ENCODE measurements at places on chromosomes 7 and 10.

- no peak for DNase-seq
Observed at GRCh38 chr7:90668992-90669391, 72.9 kb downstream of the CDK14 start.

DNA sequence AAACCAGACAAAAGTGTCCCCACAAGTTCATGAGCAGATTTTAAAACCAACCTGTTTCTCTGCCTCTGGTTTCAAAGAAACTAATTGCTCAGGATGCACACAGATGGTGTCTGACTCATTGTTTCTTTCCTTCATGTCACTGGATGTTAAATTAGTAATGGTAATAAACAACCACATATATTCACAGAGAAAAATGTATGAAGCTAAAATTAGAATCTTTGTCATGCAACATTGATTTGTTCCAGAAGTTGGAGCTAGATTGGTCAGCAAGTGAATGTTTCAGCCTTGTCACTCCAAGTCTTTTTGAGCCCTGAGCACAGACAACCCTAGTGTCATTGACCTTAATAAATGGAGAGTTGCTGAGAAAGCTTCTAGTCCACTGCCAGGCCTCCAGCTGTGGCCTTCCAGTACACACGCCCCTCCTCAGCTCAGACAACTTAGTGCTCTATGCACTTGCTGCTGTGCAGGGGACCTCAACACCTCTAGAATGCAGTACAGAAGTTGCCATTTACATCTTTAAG, 175.9 kb downstream of the CCDC71L start:
- no peak for DNase-seq

DNA sequence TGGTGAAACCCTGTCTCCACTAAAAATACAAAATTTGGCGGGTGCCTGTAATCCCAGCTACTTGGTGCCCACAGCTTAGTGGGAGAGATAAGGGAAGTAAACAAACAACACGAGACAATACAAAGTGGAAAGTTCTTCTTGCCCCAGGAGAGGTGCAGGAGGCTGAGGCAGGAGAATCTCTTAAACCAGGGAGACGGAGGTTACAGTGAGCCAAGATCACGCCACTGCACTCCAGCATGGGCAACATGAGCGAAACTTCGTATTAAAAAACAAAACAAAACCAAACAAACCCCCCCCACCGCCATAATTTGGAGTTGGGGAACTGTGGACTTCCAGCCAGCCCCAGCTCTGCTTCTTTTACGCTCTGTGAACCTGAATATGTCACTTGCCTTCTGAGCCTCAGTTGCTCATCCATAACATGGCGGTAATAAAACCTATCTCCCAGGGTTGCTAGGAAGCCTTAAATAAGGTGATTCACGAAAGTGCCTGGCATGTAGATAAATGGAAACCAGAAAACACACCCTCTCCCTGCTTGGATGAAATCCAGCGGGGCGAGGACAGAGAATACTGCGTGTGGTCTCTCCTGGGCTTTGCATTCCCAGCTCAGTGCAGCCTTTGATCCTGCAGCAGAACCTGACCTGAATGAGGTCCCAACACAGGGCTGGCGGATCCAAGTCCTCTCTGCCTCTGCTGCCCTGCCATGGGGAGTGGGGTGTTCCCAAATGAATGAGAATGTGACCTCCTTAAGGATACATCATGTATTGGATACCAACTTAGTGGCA, 10.2 kb downstream of the MLXIPL start:
- no peak for DNase-seq

DNA sequence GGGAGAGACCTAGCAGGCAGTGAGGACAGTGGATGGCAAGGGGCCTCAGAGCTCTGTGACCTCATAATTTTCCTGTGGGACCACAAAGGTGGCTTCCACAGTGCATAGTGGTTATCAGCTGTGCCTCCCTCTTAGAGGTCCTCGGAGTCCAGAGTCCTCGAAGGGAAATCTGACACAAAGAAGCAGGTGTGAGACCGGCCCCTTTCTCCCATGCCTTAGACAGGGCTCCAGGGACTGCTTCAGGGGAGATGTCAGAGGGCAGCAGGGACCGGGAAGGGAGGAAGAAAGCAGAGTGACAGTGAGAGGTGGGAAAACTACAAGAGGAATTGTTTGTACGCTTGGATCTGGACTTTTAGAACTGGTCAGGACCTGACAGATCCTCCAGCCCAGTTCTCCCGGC, 66.3 kb downstream of the BAMBI start:
- no peak for DNase-seq

DNA sequence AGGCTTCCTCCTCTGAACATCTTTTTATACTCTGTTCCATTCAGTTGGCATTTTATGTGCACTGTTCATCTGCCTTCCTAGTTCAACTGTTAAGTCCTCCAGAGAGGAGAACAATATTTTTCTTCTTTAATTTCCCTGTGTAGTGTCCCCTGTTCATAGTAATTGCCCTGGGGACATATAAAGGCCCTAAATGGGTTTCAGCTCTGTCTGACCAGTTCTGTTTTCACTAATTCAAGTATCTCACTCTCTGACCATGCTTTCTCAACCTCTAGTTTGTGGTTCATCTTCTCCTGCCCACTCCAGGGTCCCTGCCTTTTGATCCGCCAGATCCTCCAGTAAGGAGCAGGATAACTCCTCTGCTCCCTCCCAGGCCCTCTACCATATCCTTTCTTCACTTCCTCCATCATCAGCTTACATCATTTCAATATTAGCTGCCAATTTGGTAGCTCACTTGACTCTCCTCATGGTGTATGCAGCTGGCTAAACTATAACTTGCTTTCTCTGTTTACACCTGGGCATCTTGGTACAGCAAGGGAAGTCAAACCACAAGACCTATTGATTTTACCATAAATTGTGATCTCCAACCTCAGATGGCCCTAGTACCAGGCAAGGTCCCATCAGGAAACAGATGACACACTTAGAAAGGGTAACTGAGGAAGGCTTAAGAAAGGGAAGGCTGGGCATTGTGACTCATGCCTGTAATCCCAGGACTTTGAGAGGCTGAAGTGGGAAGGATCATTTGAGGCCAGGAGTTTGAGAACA, 17.7 kb upstream of the C10orf67 start:
- DNase-seq, result no peak

DNA sequence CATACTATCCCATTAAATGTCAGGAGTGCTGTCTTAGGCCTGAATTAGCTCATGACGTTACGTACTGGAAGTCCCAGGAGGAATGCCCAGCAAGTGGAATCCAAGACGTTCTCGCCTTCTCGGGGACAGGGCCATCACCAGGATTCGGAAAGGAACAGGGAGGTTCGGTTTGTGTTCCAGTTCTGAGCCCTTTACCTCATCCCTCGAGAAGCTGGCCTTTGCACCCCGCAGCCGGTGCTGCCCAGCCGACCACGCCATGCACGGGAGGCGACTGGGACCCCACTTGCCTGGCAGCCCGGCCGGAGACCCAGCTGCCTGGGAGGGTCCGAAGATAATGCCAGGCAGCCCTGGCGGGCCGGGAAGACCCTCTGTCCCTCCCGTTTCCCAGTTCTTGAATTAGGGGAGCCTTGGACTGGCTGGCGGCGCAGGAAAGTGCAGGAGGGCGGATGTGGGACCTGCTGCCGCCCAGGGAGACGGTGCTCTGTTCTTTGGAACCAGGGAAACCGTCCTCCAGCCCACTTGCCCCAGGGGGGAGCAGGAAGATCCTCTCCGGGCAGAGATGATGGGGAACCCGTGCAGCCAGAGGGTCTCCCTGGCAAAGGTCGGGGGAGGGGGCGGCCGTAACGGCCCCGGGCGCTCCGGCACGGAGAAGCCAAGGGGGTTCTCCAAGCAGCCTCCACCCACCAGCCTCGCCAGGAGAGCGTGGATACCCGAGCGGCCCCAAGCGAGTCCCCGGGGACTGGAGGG, 671 bp upstream of the CHST3 start:
- DNase-seq, result peak; percentile 48

GRCh38 chr7:30029696-30030095, 1.5 kb downstream of the PLEKHA8 start:
- no peak for DNase-seq

DNA sequence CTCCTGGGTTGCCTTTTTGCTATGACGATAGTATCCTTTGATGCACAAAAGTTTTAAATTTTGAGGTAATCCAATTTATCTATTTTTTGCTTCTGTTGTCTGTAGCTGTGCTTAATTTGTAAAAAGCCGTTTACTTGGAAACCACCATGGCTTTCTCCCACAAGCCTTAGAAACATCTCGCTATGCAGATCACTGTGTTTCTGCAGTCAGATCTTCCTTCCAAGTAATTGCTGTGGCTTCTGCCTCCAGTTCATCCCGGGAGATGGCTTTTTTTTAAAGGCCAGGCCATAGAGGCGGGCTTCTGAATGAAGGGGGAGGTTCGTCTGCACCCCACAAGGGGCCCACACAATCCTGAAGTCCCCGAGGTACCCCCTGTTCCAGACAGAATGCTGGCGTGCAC, 48.3 kb upstream of the OCM2 start:
- DNase-seq, result no peak

DNA sequence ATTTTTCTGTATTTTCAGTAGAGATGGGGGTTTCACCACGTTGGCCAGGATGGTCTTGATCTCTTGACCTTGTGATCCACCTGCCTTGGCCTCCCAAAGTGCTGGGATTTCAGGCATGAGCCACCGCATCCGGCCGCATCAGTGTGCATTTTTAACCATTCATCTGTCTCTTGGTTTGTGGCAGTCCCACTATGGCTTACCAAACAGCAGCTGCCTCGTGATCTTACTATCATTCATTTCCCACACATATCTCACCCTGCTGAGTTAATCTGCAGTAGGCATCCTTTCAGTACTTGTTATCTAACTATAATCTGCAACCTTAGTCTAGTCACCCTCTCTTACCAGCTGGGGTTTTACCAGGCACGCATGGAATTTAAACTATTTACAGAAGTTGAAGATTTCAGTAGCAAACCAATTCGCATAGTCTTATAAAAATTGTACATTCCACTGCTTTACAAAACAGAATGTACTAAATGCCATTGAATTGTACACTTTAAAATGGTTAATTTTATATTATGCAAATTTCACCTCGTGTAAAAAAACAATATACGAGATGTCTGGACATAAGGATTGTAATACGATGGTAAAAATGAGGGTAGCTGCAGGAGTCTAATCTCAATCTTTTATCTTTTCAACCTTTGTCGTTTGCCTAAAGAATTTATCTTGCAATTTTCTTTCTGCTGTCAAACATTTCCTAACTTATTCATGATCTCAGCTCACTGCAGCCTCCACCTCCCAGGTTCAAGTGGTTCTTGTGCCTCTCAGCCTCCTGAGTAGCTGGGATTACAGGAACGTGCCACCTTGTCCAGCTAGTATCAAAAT, 4.6 kb upstream of the TBC1D12 start:
- DNase-seq, result no peak

DNA sequence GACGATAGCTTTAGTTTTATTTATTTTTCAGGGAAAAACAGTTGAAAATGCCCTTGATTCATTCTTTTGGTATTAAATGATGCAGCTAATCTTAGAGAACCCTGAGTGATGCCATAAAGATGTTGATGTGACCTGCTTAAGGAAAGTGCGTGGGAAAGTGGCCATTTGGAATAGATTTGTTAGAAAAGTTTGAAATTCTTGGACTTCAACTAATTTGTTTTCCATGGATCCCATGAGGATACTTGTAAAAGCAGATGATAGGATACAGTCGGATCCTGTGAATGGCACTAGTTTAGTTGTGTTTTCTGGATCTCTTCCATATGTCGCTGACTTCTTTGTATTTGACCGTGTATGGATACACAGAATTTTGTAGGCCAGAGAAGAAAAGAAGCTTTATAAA, 69.0 kb downstream of the SEPTIN7 start:
- DNase-seq, result no peak

DNA sequence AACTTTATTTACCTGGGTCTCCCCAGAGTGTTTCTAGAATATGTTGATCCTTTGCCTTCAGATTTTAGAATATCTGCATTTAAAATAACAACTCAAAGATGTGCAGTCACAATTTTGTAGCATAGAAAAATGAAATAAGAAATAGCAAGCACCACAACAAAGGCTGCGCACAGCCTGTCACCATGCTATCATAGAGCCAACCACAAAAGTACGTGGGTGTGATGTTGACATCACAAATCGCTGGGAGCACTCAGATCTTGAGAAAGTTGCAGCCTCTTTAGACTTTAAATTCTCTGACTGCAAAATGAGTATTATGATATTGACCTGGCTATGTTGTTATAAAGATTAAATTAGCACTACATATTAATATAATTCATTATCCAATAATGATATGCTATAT, 177.9 kb downstream of the TNS3 start:
- peak; percentile 10 for DNase-seq

- no peak for DNase-seq
Observed at GRCh38 chr7:75965617-75966016, 28.8 kb downstream of the TMEM120A start.

DNA sequence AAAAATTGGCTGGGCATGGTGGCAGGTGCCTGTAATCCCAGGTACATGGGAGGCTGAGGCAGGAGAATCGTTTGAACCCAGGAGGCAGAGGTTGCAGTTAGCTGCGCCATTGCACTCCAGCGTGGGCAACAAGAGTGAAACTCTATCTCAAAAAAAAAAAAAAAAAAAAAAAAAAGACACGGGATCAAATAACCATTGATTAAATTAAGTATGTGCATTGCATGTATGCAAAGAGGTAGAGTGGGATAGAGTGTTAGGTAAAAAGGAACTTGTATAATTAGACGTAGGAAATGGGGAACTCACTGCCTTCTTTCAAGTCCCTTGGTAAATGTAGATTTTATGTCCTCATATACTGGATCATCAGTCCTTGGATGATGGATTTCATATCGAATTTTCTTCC, 13.1 kb downstream of the VCL start:
- no peak for DNase-seq

DNA sequence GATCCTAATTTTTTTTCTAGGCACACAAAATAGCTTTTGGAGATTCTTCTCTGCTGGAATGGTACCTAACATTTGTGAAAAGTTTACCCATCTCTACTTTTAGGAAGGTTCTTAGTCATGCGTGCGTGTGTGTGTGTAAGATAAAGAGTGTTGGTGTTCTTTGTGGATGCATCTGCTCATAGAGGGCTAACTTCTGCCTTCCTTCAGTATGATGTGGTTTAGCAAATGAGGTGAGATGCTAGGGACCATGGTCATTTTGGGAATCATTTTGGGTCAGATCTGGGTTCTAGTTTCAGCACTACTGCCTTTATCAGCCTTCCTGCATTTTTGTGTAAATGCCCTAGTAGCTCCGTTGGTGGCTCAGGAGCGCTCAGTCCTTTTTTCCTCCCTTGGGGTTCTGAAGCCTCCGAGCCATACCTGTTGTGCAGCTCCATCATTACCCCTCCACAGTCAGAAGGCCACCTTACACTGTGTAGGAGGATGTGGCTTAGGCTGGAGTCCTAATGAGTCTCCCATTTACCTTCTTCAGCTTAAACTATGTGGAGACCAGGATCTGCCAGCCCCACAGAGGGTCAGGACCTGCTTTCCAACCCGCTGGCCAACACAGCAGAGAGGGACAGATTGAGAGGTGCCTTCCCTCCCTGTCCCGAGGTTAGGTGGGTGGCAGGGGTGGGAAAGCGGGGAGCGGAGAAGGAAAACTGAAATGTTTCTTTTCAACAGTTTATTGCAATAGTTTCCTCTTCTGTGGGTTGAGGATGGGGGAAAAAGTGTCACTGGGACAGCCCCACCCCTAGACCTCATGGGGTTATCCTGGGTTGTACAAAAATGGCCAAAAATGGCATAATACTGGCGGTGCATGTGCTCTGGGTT, 31.2 kb downstream of the TSPAN14 start:
- DNase-seq, result no peak

GRCh38 chr7:27102581-27103442, at the start of gene HOXA2:
HOXA2 (minus strand) TSS chr7:27102683; CDS start chr7:27102500, 183 bp downstream.
- no peak for DNase-seq
